ENCODE measurements at places on chromosomes 2 and 18. TPM values are rescaled to one million over a fixed set of nuclear protein-coding genes. Genes with fewer than 3 reads are reported as not detected.

The C2orf69 gene
- 13.0 TPM for total RNA-seq

The STARD6 gene
- total RNA-seq, result not detected

The POLR1A gene
- total RNA-seq, result 36.8 TPM

The LYG2 gene
- total RNA-seq, result not detected

The NT5DC4 gene
- total RNA-seq, result not detected

The NBEAL1 gene
- 14.8 TPM for total RNA-seq

The POTEC gene
- total RNA-seq, result not detected

The LPIN1 gene
- 23.6 TPM for total RNA-seq

The EPG5 gene
- total RNA-seq, result 38.2 TPM

The LIPG gene
- total RNA-seq, result 196 TPM

The VWC2L gene
- total RNA-seq, result not detected

The MAP3K2 gene
- total RNA-seq, result 59.4 TPM

The LRP2 gene
- 0.21 TPM for total RNA-seq

The AP1S3 gene
- total RNA-seq, result 21.4 TPM

The SLC9A4 gene
- 3.2 TPM for total RNA-seq

The IL18RAP gene
- 0.07 TPM for total RNA-seq

The KRTCAP3 gene
- total RNA-seq, result 8.1 TPM

The LOXHD1 gene
- total RNA-seq, result 0.14 TPM

The SERPINB3 gene
- total RNA-seq, result not detected

The FOXD4L1 gene
- not detected for total RNA-seq

The KIF1A gene
- 203 TPM for total RNA-seq

The NEB gene
- total RNA-seq, result 0.68 TPM

The APLF gene
- 6.5 TPM for total RNA-seq

The COL6A3 gene
- 81.9 TPM for total RNA-seq

The IL1R2 gene
- total RNA-seq, result not detected

The SERPINB12 gene
- total RNA-seq, result not detected

The PKDCC gene
- 8.5 TPM for total RNA-seq

The NXPH2 gene
- not detected for total RNA-seq

Data from kidney epithelial cell (primary cell).